Stimulated activated CD8-positive, alpha-beta memory T cell treated with anti-CD3 and anti-CD28 coated beads, Interleukin-4, amount 100 ng/mL, for 1 hour (primary cell): ENCODE measurements at places on chromosomes 7 and 10.

DNA sequence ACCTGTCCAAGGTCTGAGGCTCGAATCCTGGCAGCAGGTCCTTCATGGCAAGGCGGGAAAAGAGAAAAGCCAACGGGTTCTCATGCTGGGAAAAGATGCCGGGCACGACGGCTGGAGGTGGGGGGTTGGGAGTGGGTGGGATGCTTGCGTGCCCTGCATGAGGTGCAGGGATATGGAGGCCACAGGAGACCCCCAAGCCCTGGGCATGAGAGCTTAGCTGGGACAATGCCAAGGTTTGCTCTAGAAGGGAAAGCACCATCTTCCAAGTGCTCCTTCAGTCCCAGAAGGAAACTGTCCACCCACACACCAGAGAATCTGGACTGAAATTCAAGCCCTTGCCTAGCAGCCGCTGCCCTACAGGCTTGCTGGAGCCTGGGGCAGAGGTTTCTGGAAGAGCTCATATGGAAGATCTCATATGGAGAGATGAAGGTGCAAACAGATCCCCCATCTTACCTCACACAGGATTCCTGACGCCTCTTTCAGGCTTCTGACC, 64.3 kb downstream of the ZRANB1 start:
- no peak for DNase-seq

GRCh38 chr10:126481181-126481580, 92.9 kb upstream of the ADAM12 start:
- DNase-seq, result no peak

- DNase-seq, result no peak
Measured at GRCh38 chr7:24025765-24026164, 258.2 kb upstream of the NPY start.

GRCh38 chr7:48251766-48252165, 80.5 kb downstream of the ABCA13 start:
- no peak for DNase-seq

- DNase-seq, result no peak
Measured at GRCh38 chr7:76225379-76225778, 23.7 kb downstream of the SRRM3 start.

DNA sequence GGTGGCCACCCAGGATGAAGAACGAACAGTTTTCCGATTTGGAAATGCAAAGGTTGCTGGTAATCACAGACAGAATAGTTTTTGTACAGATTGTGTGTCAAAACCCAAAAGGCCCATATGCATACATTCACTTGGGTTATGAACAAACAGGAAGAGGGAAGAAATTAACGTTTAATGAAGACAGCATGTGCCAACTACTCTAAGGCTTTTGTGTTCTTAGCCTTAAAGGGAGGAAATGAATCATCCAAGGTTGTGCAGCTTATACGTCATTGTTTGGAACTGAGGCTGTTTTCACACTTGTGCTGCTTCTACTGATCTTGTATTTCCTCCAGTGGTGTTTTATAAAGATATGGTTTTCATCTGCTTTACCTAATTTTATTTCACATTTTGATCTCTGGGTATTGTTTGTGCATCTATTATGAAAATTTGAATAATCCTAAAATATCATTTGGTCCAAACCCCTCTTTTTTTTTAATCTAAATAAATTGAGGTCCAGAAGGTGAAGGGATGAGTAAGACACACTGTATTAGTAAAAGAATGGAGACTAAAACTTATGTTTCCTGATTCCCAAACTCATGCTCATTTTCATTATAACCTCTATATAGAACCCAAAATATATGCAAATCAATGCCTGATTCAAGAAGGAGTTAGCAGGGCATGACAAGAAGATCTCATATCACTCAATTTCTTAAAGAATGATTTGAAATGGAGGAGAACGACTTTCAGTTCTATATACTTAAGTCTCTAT, 373.1 kb downstream of the THSD7A start:
- DNase-seq, result no peak
